Germinal center (tissue), 1 donor: ENCODE measurements at places on chromosomes 6 and 20.
A peak's percentile ranks its signal among the peaks of the same experiment; 100 is the strongest.

DNA sequence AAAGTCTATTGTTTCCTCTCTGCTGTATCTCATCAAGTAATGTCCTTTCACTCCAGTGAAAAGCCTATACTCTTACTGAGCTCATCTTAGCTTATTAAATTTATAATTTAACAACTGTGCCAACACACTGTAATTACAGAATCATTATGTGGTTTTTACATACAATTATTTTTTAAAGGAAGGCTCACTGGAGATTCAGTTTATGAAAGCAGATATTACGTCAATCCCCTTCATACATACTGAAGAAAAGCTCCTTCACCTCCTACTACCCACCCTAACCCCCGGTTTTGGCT is 28.1 kb downstream of the ARHGAP18 start:
- DNase-seq = no peak

DNA sequence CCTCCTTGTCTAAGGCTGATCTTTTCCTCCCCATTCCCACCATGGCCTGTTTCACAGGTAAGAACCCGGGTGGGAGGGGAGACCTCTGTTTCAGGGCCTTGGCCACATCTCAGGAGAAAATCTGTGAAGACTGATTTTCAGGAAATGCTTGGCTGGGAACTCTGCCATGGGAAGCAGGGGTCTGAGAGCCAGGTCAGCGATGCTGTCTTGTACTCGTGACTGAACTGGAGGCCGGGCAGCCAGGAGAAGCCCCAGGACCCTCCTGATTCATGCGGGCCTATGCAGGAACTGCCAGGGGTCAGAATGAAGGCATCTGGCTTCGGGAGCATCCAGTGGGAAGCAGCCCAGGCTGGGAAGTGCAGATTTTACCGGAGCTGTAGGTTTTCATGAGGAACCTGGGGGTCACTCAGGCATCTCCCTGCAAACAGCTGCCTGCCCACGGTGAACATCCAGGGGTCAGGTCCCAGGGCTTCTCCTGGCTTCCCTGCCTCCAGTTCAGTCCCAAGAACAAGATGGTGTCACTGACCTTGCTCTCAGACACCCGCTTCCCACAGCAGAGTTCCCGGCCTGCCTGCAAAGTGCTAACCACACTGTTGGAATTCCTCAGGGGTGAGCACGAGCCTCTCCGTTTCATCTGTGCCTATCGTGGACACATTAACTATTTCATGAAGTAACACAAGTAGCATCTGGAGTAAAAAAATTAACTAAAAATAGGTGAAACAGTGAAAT is 90.2 kb upstream of the SULF2 start:
- no peak for DNase-seq

DNA sequence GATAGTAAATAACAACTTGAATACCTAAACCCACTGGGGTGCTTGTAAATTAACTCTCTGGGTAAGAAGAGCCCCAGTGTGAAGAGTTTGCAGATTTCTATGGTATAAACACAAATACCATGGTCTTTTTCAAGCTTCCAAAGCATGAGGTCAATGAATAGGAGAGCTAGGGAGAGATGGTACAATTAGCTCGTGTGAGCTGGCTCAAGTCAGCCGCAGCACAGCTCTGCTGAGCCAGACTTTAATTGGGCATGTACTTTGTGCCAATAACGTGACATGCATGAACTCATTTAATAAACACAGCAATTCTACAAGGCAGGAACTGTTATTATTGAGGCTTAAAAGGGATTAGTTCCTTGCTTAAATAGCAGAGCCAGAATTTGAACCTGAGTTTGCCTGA is 684.2 kb downstream of the KIF16B start:
- no peak for DNase-seq

DNA sequence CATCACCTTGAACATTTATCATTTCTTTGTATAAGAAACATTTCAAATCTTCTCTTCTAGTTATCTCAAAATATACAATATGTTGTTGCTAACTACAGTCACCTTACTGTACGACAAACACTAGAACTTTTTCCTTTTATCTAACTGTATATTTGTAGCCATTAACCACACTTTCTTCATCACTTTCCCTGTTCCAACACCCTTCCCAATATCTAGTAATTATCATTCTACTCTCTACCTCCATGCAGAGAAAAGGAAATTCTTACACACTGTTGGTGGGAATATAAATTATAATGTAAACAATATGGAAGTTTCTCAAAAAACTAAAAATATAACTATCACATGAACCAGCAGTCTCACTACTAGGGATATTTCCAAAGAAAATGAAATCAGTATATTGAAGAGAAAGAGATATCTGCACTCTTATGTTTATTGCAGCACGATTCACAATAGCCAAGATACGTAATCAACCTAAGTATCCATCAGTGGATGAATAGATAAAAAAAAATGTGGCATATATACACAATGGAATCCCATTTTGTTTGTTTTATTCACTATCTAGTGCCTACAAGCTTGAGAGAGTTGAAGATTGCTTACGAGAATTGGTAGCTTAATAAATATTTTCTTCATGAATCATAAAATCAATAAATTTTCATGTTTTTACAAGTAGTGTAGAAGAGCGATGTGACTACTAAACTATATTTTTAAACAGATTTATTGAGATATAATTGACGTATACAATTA is 2.4 kb downstream of the RHAG start:
- DNase-seq = no peak

GRCh38 chr6:39508515-39508914 is 186.0 kb upstream of the KCNK16 start:
- no peak for DNase-seq

GRCh38 chr6:88532241-88532860 is 366.2 kb upstream of the CNR1 start:
- DNase-seq = no peak

- DNase-seq = no peak
Observed at GRCh38 chr20:24459733-24460132, 9.7 kb upstream of the SYNDIG1 start.

DNA sequence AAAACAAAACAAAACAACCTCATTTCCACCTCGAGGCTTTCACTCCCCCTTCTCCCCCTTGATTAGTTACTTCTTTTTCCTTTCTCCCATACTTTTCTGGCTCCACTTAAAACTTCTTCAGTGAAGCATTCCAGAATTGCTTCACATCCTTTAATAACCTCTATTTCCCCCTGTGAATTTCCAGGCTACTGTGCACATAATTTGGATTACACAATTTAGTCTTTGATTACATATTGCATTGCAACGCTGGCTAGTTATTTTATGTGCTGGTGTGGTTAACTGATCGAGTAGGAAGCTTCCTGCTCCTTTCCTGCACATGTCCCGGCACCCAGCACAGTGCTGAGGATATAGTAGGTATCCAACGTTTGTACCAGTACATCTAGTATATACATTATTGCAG is 28.1 kb upstream of the EEF1E1 start:
- no peak for DNase-seq

GRCh38 chr20:59636766-59637370 is 32.5 kb downstream of the PHACTR3 start:
- no peak for DNase-seq

- no peak for DNase-seq
Observed at GRCh38 chr6:35128496-35128895, 12.6 kb downstream of the TCP11 start.

DNA sequence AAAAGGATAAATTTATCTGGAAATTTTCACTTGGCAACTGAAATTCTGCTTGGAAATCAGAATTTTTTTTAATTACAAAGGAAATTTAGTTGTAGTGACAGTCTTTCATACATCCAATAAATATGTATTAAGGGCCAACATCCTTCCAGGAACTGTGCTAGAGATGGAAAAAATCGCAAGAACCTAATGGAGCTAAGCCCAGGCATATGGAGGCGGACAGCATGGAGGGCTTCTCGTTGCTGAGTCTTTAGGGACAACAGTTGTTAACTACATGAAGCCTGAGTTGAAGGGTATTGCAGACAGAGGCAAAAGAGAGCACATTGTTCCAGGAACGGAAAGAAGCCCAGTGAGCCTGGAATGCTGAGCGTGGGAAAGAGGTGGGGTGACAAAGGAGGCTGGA is 208.9 kb downstream of the IBTK start:
- no peak for DNase-seq

DNA sequence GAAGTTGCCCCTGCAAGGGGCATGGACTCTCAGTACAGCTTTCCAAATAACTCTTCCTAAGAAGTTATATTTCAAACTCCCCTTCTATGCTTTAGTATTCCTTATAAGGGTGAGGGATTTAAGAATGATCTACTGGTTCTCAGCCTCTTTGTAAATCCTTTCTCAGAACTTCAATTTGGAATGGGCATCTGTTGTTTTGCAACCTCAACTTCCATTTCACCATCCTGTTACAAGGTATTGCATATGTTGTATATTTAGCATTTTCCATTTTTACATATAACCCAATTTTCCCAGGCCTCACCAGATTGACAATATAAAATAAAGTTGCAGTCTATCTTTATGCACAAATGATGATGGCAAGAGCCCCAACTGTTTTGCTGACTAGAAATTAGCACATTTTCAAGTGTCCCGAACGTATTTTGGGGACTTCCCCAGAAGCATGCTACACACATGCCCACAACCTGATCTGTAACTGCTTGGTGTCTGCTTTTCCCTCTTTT is 154.9 kb upstream of the CARMIL1 start:
- DNase-seq = no peak

GRCh38 chr6:125596020-125596419 is 153.4 kb upstream of the HEY2 start:
- DNase-seq = no peak

- no peak for DNase-seq
Observed at GRCh38 chr6:51614725-51615124, 472.7 kb downstream of the PKHD1 start.

GRCh38 chr6:11779329-11780096 is 910 bp upstream of the ADTRP start:
- DNase-seq = no peak

GRCh38 chr20:47150403-47151152 is 205.9 kb downstream of the ZMYND8 start:
- DNase-seq = peak; percentile 67

DNA sequence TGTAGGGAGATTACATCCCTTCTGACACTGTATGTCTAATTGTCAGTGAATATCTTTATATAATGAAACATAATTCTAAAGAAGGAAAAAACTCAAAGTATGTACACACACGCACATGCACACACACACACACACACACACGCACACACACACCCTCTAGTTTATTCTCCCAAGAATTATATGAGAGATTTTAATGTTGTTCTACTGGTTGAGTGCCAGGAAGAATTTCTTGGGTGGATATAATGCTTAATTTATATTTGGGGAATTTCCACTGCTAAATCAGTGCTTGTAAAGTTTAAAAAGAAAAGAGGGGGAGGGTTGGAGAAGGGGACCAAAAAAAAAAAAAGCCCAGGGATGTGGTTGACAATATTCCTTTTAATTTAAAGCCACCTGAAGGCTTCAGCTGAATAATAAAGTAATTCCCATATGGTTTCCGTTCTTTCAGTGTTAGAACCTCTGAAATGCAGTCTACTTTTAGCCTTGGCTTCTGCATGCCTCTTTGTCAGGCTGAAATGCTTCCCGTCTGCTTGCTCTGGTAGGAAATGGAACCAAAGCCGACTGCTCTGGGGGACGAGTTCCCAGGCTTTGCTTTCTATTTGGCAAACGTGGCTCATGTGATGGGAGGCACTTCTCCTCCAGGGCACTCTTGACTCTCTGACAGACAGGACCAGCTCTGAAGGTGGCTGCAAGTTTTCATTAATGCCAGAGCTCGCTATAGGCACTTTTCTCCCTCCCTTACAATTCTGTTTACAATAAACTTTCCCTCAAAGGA is 225.4 kb downstream of the PRL start:
- DNase-seq = no peak

DNA sequence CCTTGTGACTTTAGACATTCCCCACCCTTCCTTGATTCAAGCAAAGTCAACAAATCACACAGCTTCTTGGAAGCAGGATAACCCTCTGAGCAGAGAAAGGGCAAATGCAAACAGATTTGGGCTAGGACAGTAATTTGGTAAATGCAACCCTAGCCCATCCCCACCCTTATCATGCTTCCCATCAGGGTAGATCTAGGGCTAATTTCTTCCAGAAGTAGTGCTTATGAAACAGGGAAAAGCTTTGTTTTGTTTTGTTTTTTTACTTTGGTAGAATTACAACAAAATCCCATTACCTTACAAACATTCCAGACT is 525.1 kb upstream of the NOX3 start:
- no peak for DNase-seq

- DNase-seq = no peak
Observed at GRCh38 chr6:22067122-22067521, 229.7 kb downstream of the PRL start.

DNA sequence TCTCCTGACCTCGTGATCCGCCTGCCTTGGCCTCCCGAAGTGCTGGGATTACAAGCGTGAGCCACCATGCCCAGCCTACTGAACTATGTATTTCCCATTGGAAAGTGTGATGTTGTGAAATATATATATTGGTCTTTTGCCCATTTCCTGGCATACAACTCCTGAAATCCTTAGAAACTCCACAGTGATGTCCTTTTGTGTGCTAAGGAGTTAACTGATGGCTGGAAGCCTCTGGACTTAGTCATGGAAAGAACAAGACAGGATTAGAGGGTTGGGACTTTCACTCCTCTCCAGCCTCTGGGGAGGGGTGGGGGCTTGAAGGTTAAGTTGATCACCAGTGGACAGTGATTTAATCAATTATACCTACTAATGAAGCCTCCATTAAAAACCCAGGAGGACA is 7.1 kb downstream of the PANK2 start:
- DNase-seq = no peak

DNA sequence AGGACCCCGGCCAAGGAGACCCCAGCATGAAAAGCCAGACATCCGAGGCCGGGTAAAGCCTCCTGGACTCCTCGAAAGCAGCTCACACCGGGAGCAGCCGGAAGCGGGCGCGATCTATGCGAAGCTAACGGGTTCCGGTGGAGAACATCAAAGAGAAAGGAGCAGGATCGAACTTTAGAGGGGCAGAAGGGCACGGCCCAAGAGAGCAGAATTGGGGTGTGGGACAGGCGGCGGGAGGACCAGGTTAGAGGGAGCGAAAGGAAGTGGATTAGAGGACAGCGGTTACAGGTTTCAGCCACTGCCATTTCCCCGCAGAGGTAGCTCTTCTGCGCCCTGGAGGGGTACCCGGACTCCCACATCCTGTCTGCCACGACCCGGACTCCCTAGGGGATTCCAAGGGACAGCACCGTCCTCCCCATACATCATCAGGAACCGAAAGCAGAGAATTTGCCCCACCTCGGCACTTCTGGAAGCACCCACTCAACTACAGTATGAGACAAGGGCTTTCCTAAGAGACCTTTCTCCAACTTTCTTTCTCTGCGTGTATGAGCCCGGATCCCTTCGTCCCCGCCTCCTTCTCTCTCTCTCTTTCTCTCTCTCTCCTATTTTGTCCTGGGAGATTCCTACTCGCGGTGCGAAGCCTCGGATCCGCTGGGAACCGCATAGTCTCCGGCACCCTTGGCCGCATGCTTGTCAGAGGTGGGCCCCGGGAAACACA is 507 bp upstream of the VGLL2 start:
- DNase-seq = no peak

GRCh38 chr6:72669324-72669723 is 47.5 kb downstream of the KCNQ5 start:
- no peak for DNase-seq

DNA sequence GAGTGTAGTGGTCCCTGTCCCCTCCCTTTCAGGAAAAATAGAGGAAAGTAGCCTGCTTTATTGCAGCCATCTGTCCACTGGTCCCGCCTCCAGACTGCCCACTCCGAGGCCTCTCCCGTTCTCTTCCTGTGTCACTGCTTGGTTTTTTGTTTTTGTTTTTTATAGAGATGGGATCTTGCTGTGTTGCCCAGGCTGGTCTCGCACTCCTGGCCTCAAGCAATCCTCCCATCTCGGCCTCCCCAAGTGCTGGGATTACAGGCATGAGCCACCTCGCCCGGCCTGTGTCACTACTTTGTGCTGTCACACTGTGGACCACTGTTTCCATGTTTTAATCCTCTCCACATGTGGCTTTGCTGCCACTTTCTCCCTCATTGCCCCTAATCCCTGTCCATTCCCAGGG is 71.2 kb downstream of the ZBTB2 start:
- no peak for DNase-seq
